ENCODE measurements at places on chromosomes 2 and 18. TPM values are rescaled to one million over a fixed set of nuclear protein-coding genes. Genes with fewer than 3 reads are reported as not detected.

- DNase-seq = no peak
Measured at GRCh38 chr2:182064019-182064778, 78.5 kb downstream of the PPP1R1C start.

DNA sequence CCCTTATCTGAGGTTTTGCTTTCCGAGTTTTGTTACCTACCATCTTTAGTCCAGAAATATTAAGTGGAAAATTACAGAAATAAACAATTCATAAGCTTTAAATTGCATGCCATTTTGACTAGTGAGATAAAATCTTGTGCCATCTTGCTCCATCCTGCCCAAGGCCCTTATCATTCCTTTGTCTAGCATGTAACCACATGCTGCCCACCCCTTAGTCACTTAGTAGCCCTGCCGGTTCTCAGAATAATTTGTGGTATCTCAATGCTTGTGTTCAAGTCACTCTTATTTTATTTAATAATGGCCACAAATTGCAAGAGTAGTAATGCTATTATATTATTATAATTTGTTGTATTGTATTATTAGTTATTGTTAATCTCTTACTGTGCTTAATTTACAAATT, 36.8 kb upstream of the VPS54 start:
- DNase-seq = no peak

GRCh38 chr2:149161481-149162225, 123.2 kb downstream of the LYPD6B start:
- no peak for DNase-seq

DNA sequence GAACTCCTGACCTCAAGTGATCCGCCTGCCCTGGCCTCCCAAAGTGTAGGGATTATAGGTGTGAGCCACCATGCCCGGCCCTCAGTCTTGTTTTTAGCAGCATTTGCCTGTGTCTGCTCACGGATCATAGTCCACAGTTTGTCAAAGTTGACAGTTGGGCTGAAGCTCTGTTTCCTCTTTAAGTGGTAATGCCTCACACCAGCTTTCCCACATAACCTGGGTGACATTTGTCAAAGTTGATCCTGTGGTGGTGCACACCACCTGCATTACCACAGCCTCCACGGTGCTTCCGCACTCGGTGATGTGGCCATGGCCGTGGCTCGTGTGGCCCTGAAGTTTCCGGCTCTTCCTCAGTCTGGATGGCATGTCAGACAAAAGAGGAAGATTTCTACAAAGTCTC, 27.1 kb downstream of the RAB31 start:
- peak; percentile 26 for DNase-seq

DNA sequence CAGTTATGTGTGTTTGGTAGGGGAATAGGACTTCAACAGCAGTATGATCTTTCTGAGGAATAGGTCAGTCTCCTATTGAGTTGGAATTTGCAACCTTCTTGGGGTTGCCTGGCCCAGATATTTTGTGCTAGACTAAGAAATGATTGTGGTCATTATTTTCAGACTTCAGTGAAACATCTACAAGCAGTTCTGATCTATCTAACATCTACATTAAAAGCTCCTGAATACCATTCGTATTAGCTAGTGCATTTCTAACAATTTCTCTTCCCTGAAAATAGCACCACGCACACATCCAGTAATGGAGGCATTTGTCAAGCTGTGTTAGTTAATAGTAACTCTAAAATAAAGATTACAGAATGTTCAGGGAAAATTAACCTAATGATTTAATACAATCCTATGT, 179.3 kb downstream of the FIGN start:
- DNase-seq = no peak

- DNase-seq = peak; percentile 15
Measured at GRCh38 chr2:128313091-128313836, 5.4 kb downstream of the HS6ST1 start.

DNA sequence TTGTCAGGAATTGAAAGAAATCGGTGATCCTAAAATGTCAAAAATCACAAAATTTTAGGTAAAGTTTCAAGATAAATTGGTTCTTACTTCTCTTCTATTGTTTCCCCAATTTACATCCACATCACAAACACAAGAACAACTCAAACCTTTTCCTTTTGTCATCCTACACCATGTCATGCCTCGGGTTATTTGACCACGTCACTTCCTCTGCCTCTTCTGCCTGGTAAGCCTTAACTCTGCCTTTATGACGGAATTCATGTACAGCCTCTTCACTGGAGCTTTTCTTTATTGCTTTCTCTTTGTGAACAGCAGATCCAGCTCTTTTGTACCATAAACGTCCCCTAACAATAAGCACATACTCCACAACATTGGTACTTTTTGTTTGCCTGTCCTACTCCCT, 258.0 kb downstream of the DPP10 start:
- DNase-seq = no peak

DNA sequence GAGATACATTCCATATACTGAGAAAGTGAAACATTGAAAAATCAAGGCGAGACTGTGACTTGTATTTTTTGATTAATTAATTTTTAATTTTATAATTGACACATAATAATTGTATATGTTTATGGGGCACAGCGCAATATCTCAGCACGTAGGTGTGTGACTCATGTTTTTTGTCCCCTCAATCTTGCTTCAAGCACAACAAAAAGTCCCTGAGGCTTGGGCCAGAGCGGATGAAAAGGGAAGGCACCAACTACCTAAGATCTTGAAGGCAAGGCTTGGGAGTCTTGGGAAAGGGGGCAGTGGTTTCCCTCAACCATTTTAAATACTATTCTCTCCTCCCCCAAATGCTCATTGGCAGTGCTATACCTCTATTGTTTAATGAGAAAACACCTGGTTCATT, 9.9 kb downstream of the SGPP2 start:
- DNase-seq = no peak

- DNase-seq = no peak
Measured at GRCh38 chr2:179106342-179106675, 56.4 kb upstream of the CCDC141 start.

DNA sequence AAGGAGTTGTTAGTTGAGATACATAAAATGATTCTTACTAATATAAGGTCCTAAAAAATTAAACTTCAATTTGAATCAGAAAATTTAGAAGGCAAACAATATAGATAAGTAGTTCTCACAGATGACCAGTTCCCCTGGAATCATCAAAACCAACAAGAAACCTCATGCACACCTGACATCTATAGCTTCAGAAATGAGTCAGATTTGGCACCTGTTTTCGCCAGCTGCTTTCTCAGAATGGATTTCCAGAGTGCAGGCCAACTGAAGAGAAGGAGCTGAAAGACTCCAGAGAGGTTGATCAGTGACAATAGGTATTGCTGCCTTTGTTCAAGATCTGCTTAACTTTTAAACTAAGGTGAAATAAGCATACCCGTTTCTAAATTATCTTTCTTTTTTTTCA, 192.4 kb downstream of the RDH14 start:
- no peak for DNase-seq

GRCh38 chr2:138727956-138728355, 52.2 kb downstream of the NXPH2 start:
- DNase-seq = no peak

DNA sequence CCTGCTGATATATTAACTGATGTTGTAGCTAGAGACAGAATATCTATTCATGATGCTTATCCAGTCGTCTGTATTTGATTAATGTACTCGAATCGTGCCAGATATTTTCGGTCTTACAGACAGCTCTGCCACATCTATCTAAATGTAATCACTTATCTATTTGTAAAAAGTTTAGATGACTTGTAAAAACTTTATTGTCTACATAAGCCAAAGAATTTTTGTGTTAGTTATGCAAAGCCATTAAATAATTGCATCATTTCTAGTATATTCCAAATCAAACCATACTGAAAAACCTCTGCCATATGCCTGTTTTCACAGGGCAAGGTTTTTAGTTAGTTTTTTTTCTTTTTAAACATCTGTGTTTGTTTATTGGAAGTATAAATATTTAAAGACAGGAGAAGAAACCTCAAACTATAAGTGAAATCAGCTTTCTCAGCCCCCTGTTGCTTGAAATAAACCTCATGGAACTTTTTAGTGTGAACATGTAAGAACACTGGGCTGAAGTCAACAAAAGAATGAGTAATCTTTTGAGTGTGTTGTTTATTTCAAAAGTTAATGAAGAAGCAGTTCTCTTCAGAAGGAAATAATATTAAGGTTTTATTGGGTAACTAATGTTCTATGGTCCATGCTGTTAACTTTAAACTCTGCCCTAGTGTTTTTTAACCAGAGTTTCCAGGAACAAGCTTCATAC, 657.6 kb upstream of the SYT4 start:
- DNase-seq = no peak

DNA sequence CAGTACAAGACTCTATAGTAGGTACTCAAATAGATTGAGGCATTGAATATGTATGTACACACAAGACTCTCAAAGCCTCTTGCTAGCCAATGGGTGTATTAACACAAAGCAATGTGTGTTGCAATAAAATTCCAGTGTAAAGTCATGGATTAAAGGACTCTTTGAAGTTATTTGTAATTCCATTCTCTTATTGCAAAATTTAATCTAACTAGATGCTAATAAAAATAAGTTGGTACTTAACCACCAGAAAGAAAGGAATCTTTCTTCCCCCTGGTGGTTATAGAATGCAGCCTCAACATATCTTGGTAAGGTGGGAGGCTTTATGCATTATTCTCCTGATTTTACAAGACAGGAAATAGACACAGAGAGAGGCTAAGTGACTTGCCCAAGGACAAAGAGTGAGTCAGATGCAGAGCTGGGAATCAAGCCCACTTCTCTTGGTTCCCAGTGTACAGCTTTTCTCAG, 18.0 kb downstream of the LRP1B start:
- DNase-seq = no peak

DNA sequence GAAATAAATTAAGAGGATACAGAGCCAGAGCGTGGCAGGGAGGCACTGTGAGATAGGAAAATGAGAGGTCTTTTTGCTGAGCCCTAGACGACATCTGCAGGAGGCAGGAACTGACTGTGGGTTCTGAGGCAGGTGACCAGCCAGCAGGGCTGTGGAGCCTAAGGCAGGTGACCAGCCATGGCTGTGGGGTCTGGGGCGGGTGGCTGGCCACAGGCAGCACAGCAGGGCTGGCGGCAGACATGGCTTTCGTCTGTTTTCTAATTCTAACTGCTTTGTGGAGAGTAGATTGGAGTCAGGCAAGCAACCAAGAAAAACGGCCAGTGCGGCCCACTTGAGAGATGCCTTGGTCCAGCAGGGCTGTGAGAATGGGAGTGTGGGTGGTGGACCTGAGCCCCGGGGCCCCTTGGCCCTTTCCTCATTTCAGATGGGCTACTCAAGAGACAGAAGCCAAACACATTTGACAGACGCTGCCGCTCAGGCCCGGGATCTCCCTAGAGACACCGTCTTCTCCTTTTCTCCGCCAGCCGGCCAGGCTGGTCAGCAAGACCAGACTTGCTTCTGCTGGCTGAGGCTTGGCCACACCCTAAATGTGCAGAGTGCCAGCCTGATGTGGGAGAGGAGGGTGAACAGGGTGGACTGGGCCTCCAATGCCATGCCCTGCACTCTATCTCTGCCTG, 19.7 kb upstream of the GNAL start:
- DNase-seq = no peak

The TFCP2L1 gene
- total RNA-seq = 0.28 TPM

The REG3A gene
- total RNA-seq = not detected

The PRSS56 gene
- not detected for total RNA-seq

The GCG gene
- total RNA-seq = not detected

The CCBE1 gene
- total RNA-seq = not detected

The SFXN5 gene
- total RNA-seq = 6.1 TPM

The OR6B2 gene
- total RNA-seq = not detected

The ERICH2 gene
- total RNA-seq = not detected

The ALPI gene
- not detected for total RNA-seq

The OTOS gene
- not detected for total RNA-seq

The NIF3L1 gene
- 30.1 TPM for total RNA-seq

All from activated CD4-positive, alpha-beta memory T cell treated with anti-CD3 and anti-CD28 coated beads, Interleukin-2, amount 10 ng/mL, durations not matched to agents 7 days and 5 days (primary cell).